AG20443 (cell line): ENCODE measurements at places on chromosomes 5 and 9.

- no peak for DNase-seq
These were observed 84.4 kb downstream of the RAPGEF6 start for GRCh38 chr5:131550606-131551005.

GRCh38 chr5:120464627-120465435 lies 731 bp downstream of the PRR16 start:
- peak; percentile 72 for DNase-seq

DNA sequence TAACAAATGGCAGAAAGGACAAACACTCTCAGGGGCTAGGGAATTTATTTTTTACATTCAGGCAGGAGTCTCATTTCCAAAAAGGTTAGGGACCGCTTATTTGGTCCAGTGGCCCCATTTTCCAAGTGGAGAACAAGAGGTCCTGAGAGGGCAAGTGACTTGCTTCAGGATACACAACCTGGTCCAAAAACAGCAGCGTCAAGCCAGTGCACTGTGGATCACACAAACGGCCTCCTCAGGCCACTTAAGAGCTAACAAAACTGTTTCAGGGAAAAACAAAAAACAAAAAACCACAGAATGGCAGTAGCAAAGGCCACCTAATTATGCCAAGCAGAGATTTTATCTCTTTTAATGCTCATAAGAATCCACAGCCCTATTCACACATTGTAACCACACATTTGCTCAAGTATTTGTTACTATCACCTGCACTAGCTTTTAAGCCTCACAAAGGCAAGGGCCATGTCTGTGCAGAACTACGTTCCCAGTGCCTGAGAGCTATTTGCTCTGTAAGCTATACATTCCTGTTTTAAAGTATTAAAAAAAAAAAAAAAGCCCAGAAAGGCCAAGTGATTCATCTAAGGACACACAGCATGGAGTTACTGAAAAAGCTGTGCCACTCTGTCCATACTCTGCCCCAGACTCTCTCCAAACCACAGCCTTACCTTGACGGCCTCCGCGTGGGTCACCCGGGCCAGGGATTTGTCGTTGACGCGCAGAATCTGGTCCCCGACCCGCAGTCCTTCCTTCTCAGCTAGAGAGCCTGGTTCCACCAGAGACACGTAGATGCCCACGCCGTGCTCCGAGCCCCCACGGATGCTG lies 1.5 kb downstream of the WHRN start:
- no peak for DNase-seq

GRCh38 chr9:119781886-119782285 lies 412.7 kb upstream of the BRINP1 start:
- no peak for DNase-seq

DNA sequence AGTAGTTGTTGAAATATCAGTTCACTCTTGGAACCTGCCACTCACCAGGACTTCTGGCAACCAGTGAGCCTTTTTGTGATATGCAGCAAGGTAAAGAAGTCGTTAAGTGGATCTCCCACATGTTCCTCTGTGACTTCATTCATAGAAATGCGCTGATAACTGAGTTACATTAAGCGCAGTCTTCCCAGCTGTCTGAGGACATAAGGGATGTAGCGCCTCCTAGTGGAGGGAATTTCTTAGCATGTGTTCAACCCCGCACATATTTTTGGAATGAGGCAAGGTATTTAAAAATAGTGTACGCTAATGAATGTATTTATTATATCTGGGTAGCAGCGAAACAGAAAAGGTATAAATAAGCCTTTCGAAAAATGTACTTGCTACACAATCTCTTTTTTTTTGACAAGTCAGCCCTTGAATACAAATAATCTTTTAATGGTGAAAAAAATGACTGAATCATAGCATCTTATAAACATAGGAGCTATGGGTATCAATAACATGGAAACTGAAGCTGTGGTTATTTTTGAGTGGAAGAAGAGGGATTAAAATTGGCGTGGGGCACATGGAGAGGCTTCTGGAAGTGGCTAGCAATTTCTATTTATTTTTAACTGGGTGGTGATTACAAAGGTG lies 38.0 kb downstream of the PALM2AKAP2 start:
- DNase-seq: peak; percentile 80

DNA sequence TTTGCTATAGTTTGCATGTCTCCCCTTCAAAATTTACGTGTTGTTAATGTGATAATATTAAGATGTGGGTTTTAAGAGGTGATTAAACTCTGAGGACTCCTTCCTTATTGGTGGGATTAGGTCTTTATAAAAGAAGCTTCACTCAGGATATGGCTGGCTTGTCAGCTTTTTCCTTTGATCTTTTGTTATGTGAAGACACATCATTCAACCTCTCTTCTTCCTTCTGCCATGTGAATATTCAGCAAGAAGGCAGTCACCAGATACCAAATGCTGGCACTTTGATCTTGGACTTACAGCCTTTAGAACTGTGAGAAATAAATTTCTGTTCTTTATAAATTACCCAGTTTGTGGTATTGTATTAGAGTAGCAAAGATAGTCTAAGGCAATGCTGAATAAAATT lies 855.9 kb upstream of the CDH10 start:
- DNase-seq: no peak

- no peak for DNase-seq
These were observed 35.8 kb downstream of the NRG2 start for GRCh38 chr5:140007311-140007710.

- DNase-seq: no peak
These were observed 25.8 kb downstream of the HAVCR1 start for GRCh38 chr5:157033071-157033583.
